ENCODE measurements at places on chromosomes 2 and 18. TPM values are rescaled to one million over a fixed set of nuclear protein-coding genes. Genes with fewer than 3 reads are reported as not detected.

- DNase-seq, result no peak
Measured at GRCh38 chr2:22375096-22375495, 1009.9 kb upstream of the KLHL29 start.

DNA sequence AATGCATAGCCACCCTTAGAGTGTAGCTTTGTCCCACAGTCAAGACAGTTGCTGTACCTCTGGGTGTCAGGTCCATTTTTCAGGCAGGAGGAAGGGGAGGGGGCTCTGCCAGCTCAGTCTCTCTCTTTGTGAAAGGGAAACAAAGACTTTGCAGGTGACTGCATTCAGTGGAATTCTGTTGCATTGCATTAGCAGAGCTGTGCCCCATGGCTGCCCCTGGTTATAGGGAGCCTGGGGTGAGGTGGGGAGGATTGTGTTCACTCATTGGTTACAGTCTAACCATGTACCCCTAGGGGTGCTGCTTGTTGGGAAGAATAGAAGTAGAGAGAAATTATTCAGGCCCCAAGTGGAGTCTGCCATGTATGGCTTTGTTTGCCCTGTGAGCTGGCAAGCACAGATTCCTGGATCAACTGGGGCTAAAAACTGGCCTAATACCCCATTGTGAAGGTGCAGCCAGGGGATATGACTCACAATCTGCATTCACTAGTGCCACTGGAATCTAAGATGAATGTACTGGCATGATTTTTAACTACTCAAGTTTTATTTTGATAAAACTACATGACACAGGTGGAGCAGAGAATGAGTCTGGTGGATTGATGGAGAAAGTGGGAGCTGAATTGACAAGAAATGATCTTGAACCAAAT is 118.4 kb downstream of the SH3BP4 start:
- DNase-seq, result no peak

GRCh38 chr18:57390044-57390443 is 37.7 kb downstream of the ST8SIA3 start:
- DNase-seq, result no peak

DNA sequence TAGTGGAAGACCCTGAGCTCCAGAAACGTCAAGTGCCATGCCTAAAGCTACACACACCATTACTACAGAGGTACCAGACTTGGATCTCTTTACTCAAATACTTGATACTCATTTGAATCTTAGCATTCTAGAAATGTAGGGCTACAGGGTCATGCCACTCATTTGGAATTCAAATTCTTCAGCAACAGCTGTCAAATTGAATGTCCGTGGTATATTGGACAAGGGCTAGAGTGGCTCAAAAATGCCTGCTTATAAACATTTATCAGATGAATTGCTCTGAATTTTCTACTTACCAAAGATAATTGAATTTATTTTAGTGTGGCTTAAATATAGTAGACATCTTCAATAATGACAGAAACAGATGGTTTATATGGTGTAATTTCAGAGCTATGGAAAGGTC is 669.7 kb downstream of the SLC4A3 start:
- DNase-seq, result no peak

DNA sequence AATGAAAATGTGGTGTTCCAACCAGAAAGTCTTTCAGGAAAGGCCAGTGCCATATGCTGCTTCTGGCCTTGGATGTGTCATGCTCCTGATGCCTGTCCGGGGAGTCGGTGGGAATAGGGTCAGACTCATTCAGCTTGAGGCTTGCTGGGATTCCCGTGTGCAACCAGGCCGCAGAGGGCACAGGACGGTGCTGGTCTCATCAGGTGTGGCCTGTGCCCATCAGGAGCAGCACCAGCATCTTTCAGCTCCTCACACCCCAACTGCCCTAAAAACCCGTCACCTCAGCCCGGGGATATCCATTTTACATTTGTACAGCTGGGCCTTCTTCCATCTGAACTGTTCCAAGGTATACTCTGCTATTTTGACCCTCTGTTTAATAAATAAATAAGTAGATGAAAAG is 13.3 kb upstream of the CNNM3 start:
- DNase-seq, result no peak

GRCh38 chr18:10010611-10011015 is 96.8 kb downstream of the VAPA start:
- DNase-seq, result no peak

DNA sequence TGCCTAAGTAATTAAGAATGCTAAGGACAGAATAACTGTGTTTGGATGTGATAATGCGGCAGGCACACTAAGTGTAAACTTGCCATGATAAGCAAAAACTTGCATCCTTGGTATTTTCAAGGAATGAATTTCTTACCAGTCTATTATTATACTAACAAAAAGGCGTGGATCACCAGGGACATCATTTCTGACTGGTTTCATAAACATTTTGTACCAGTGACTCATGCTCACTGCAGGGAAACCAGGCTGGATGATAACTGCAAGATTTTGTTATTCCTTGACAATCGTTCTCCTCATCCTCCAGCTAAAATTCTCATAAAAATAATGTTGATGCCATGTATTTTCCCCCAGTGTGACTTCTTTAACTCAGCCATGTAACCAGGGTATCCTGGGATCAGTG is 289.5 kb downstream of the CDCA7 start:
- no peak for DNase-seq

GRCh38 chr2:113018509-113018908 is 13.2 kb downstream of the IL36A start:
- DNase-seq, result no peak

DNA sequence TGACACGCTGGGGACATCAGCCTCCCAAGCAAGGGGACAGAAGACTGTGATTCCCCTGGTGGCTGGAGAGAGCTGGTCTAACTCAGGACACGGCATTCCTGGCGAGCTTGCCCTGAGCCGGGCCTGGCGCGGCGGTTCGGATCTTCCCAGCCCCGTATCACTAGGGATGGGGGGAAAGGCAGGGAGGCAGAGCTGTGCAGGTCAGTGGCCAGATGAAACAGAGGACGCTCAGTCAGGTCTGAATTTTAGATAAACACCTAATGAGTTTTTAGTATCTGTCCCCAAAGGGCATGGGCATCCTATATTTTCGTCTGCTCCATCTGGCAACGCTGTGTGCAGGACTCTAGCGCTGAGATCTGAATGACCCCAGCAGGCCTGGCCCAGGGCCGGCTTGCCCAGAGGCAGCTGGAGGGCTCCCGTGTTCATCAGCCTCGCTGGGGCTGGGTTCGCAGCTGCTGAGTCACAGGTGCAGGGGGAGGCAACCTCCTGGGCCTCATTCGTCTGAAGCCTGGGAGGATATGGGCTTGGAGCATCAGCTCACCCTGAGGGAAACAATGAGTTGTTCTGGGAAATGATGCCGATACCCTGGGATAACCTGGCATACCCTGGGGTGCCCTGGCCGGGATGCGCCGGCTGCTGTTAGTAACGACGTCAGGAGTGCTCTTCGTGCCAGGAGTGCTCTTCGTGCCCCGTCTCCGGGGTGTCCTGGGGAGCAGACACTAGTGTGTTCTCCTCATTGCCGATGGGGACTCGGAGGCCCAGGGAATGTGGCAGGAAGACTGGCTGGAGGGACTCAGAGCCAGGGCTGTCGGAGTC is 48.1 kb upstream of the HPCAL1 start:
- no peak for DNase-seq

DNA sequence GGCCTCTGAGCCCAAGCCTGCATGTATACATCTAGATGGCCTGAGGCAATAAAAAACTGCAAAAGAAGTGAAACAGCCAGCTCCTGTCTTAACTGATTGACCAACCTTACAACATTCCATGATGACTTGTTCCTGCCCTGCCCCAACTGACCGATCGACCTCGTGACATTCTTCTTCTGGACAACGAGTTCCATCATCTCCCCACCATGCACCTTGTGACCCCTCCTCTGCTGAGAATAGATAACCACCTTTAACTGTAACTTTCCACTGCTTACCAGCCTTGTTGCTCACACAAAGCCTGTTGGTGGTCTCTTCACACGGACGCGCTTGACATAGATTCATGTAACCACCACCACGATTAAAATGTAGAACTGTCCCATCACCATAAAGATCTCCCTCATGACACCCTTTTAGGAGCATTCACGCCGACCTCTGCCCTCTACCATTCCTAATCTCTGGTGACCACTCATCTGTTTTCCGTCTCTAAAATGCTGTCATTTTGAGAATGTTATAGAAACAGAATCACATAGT is 120.1 kb upstream of the REV1 start:
- no peak for DNase-seq

DNA sequence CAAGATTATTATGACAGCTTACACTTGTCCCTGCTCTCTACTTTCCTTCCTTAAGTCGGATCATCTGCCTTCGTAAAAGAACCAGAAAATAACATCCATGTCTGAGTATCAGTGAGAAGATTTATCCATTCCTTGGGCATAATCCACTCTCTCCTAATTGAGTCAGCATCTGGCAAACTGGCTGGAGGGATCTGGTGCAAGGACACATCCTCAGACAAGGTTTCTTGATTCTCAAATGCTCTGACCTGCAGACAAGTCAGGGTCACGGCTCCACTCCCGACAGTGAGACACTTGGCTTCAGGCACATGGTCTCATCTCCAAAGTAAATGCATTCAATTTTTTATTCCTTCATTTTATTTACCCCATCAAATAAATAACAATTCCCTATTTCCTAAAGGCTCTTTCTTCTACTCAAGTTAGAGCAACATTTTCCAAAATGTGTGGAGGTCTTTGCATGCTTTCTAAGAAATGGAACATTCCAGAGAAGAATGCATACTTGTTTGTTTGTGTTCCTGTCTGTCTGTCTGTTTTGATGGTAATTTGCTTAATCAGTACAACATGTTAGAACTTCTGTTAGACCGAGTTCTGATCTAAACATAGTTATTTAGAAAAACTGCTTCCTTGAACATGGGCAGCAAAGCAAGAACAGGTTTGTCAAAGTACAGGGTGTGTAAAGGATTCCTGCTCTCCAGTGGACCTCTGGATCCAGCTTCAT is 246.9 kb downstream of the IRS1 start:
- DNase-seq, result no peak

- no peak for DNase-seq
Measured at GRCh38 chr2:15811367-15811766, 129.0 kb upstream of the MYCN start.

DNA sequence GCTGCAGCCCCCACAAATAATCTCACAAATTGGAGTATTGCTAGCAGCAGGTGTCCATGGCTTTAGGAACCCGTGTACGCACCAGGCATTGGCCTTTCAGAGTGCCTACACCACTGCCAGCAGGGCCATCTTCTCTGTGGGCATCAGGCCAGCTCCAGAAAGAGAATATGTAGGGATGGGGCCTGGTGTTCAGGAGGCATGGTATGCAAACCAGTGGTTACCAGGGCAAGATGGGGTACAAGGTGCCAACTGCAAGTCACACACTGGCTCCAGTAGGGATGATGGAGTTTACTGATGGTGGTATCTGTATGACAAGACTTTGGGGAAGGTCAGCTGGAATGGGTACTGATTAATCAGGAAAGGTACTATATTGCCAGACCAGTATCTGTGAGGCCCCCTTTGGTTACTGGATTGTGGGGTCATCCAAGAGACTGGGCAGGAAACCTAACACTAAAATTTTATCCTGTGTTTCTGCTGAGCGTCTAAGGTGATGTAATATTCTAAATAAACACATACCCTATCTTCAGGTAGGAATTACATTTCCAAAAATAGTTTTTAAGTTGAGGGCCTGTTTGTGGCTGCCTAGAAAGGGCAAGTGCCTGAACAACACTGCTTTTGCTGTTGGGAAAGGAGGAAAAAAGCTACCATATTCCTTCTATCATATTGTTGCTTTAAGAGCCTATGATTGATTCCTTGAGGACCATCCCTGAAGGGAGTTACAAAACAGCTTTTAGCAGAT is 9.0 kb downstream of the CNOT9 start:
- no peak for DNase-seq

DNA sequence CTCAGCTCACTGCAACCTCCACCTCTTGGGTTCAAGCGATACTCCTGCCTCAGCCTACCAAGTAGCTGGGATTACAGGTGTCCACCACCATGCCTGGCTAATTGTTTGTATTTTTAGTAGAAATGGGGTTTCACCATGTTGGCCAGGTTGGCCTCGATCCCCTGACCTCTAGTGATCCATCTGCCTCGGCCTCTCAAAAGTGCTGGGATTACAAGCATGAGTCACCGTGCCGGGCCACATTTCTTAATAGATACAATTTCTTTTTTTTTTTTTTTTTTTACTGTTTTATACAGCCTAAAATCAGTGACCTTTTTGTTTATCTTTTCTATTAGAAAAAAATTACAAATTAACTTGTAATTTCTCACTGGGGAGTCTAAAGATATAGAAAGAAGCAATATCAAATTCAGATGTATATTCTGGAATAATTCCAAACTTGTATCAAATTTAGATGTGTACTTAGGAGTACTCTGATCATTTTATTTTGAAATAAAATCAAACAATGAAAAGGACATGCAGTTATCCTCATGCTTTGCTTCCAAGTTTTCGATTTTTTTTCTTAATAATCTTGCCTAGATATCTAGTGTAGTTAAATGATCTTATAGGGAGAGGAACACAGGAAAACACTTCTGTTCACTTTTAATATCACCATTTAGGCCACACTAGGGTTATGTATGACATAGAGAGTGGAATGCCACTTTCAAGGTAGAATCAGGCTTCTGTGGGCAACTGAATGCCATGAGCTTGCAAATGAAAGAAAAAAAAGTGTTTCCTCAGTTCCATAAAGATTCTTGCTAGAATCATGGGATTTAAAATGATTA is 1089.3 kb downstream of the SUCLG1 start:
- DNase-seq, result no peak

- DNase-seq, result no peak
Measured at GRCh38 chr2:45085487-45085886, 76.2 kb upstream of the SIX2 start.

DNA sequence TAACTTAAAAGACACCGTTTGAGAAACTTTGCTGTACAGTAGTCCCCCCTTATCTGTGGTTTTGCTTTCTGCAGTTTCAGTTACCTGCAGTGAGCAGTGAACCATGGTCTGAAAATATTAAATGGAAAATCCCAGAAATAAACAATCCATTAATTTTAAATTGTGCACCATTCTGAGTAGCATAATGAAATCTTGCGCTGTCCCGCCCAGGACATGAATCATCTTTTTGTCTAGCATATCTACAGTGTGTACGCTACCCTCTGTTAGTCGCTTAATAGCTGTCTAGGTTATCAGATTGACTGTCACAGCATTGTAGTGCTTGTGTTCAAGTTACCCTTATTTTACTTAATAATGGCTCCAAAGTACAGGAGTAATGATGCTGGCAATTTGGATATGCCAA is 6.1 kb downstream of the ARPC2 start:
- DNase-seq, result no peak

GRCh38 chr18:10490401-10491165 is 35.2 kb upstream of the NAPG start:
- no peak for DNase-seq

GRCh38 chr2:239201531-239201876 is 199.3 kb downstream of the HDAC4 start:
- DNase-seq, result no peak

Gene ANTXR1
- total RNA-seq, result 144 TPM

Gene VIL1
- total RNA-seq, result 0.54 TPM

Gene MATN3
- total RNA-seq, result 2.1 TPM

Gene GKN2
- total RNA-seq, result not detected

Gene PTPRN
- total RNA-seq, result 0.38 TPM

Gene CYP1B1
- total RNA-seq, result 55.6 TPM

All from mesothelial cell of epicardium (in vitro differentiated cells).